Mucosa of descending colon (tissue), 3 donors: ENCODE measurements at places on chromosomes 16 and 17. TPM values are rescaled to one million over a fixed set of nuclear protein-coding genes. Genes with fewer than 3 reads are reported as not detected.

DNA sequence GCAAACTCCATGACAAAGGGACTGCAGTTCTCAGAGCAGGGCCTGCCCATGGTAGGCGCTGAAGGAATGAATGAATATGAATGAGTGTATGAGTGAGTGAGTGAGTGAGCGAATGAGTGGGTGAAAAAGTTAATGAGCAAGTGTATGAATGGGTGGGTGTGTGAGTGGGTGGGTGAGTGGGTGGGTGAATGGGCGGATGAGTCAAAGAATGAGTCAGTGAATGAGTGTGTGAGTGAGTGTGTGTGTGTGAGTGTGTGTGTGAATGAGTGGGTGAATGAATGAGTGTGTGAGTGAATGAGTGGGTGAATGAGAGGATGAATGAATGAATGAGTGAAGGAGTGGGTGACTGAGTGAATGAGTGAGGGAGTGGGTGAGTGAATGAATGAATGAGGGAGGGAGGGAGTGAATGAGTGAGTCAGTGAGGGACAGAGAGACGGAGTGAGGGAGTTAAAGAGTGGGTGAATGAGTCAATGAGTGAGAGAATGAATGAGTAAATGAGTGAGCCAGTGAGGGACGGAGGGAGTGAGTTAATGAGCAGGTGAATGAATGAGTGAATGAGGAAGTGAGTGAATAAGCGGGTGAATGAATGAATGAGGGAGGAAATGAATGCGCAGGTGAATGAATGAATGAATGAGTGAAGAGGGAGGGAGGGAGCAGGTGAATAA lies 11.1 kb upstream of the CHMP6 start:
- no peak for DNase-seq

DNA sequence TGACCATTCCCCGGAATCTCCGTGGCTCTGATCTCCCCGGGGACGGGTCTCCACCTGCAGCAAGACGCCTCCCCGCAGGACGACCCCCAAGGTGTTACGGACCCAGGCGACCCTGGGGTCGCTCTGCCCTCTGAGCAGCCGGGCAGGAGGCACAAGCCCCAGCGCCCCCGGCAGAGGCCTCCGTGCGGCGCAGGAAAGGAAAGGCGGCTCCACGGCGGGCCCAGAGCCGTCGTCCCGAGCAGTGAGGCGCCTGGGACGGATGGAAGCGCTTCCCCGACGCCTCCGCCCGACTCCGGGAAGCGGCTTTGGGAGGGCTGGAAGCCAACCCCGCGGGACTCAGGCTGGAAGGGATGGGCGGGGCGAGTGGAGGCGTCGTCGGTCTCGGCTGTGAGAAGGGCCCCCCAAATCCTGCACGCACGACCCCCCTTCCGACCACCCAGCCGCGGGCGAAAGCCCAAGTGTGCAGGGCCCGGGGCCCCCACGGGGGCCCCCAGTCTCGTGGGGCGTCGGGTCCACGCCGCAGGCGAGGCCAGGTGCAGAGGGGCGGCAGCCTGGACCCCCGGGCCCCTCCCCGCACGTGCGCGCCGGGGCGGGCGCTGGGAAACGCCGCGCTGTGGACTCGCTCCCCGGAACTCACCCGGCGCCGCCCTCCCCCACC lies 32.7 kb upstream of the RPH3AL start:
- peak; percentile 66 for DNase-seq

DNA sequence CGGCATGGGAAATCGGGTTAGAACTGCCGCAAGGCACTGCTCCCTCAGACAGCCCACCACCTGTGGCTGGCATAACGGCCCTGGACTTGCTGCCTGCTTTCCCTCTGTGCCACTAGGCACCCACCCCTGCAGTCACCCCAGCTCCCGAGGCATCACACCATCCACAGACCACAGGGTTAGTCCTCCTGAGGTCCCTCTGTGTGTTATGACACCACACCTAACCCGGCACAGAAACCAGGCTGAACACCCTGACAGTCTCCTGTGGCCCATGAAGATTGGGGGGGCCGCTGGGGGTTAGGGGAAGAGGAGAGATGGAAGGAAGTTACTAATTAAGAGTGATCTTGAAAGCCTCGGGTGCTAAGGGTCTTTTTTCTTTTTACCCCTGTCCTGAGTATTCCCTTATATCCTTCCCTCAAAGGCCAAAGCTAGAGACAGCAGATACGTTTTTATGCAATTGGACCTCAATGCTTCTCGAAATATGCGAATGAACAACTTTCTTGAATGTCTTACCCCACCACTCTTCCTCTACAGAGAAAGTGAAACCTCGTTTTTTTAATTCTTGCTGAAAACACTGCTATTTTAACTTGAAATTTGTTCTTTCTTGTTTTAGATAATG lies 7.0 kb downstream of the CYTH1 start:
- DNase-seq, result no peak

DNA sequence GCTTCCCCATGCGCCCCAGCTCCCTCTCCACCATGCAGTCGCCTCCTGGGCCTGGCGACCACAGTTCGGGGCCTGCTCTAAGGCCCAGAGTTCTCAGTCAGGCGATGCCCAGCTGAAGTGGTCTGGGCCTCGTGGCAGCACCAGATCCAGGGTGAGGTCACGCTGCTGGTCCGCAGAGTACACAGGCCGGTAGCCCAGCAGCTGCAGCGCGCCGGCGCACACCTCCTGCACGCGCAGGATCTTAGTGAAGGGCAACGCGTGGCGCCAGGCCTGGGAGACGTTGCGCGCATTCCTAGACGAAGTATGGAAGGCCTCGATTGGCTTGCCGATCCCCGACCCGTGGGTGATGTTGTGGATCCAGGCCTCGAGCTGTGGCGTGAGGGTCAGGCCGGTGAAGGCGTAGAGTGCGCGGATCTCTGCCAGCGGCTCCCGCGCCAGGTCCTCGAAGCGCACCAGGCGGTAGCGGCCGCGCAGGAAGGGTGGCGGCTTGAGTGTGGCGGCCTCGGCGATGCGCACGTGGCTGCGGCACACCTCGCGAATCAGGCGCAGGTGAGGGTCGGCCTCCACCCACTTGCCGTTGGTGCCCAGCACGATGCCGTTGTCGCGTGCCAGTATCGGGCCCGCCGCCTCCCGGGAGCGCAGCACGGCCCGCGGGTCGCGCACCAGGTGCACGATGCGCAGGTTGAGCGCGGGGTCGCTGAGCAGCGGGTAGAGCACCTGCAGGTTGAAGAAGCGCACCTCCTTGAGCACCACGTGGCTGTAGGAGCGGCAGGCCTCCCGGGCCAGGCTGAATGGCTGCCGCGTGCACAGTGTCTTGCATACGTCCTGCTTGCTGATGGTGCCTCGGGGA lies 6.6 kb downstream of the CHST5 start:
- DNase-seq, result no peak

DNA sequence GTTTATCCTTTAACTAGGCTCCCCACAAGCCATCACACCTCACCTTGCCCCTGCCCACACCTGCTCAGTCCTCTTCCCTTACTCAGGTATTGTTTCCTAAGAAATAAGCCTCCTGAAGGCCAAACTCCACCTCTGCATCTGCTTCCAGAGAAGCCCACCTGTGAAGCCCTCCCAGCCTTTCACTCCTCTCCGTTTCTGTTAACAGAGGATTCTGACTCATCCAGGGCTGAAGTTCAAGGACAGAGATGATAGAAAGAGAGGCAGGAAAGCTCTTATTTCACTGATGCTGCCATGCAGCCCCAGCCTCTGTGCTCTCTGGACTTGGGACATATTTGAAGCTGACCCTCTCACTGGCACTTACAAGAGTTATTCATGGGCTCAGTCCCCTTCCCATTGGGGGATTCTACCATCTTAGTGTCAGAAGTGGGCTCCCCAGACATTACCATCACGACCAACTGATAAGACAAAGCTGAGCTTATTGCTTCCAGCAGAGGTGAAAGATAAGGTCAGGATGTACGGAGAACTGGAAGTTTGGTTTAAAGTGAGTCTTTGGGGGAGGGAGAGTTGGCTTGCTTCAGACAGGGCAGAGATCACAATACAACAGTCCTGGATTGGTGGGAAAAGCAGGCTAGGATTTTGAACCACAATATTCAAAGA lies 35.3 kb upstream of the XYLT2 start:
- no peak for DNase-seq

CDH5 gene
- total RNA-seq, result 5.5 TPM

DNA sequence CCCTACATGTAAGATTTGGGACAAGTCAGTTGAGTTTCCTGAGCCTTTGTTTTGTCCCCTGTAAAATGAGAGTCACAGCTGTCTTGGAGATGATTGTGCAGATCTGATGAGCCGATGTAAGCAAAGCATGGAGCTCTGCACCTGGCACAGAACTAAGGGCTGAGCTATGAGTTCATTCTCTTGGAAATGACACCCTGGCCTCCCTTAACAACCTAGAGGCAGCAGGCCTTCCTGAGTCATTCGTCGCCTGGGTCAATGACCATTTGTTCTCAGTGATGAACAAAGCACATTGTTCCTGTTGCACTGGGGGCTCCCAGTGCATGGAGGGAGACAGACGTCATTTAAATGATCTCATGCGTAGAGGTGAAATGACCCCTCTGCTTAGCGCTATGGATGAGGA lies 62.8 kb upstream of the GCSH start:
- no peak for DNase-seq

DNA sequence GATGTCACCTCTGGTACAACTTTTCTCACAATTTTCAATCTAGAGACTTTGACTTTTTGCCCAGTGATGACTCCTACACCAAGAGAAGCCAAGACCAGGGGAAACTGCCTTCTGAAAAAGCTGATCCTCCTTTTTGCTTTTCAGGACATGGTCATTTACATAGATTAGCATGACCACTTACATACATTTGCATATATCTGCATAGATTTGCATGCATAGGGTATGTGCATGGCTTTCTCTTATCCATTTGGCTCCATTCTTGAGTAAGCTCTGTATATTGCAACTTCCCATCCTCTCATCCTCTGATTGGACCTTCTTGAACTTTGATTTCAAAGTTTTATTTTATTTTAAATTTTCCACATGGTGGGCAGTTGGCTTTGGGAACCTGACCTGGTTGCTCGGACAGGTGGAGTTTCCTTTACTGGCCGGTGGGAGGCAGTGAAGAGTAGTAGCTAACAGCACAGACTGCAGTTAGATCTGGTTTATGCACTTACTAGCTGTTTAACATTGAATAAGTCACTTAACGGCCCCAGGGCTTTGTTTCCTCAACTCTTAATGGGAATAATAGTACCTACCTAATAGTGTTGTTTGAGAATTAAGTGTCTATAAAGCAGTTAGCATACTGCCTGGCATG lies 92.9 kb downstream of the GPR139 start:
- peak; percentile 9 for DNase-seq

- DNase-seq, result no peak
Observed at GRCh38 chr17:35617505-35617904, 30.4 kb downstream of the AP2B1 start.

- no peak for DNase-seq
Observed at GRCh38 chr17:45886852-45887251, 7.5 kb upstream of the MAPT start.

GRCh38 chr16:26840691-26841090 lies 226.0 kb upstream of the C16orf82 start:
- no peak for DNase-seq

SPIRE2 gene
- total RNA-seq, result 84.2 TPM

GRCh38 chr17:15266325-15267125 lies 1.4 kb upstream of the PMP22 start:
- no peak for DNase-seq

- peak; percentile 93 for DNase-seq
Observed at GRCh38 chr17:1643293-1643998, 2.1 kb downstream of the SCARF1 start.
